ENCODE measurements at places on chromosomes 1 and 21. TPM values are rescaled to one million over a fixed set of nuclear protein-coding genes. Genes with fewer than 3 reads are reported as not detected.

Gene PLA2G4A
- 31.1 TPM for total RNA-seq

Gene RGS2
- total RNA-seq, result 37.9 TPM

Gene ADAR
- 56.8 TPM for total RNA-seq

Gene FCRL6
- not detected for total RNA-seq

Gene TBX15
- total RNA-seq, result 2.9 TPM

Gene TNFSF4
- 0.56 TPM for total RNA-seq

Gene NBPF20
- 2.9 TPM for total RNA-seq

Gene NR0B2
- 0.23 TPM for total RNA-seq

Gene SLC22A15
- total RNA-seq, result 11.2 TPM

Gene OR2C3
- 0.29 TPM for total RNA-seq

Gene OR2L3
- total RNA-seq, result 0.13 TPM

Gene VHLL
- 3.1 TPM for total RNA-seq

Gene FCGR3B
- total RNA-seq, result not detected

Gene TXLNA
- 98.3 TPM for total RNA-seq

Gene S100A5
- total RNA-seq, result not detected

Gene PLA2G2A
- 13.0 TPM for total RNA-seq

Gene OPTC
- total RNA-seq, result not detected

Gene DNM3
- 24.1 TPM for total RNA-seq

Gene PDPN
- 1.9 TPM for total RNA-seq

Gene KCNQ4
- total RNA-seq, result 0.92 TPM

Gene INSRR
- 0.63 TPM for total RNA-seq

Gene ASPM
- total RNA-seq, result 1.1 TPM

Gene CLDN14
- total RNA-seq, result 0.45 TPM

Gene TFAP2E
- total RNA-seq, result 2.2 TPM

Gene FCRL4
- 0.06 TPM for total RNA-seq

Gene SPRR4
- total RNA-seq, result not detected

Gene S100A4
- 0.93 TPM for total RNA-seq

Gene CD52
- 0.88 TPM for total RNA-seq

Gene CLDN17
- total RNA-seq, result 0.38 TPM

Gene IKBKE
- 8.0 TPM for total RNA-seq

Gene KRTAP13-2
- total RNA-seq, result not detected

Gene REN
- total RNA-seq, result not detected

Gene FMO2
- 9.7 TPM for total RNA-seq
